Stimulated activated CD8-positive, alpha-beta memory T cell treated with anti-CD3 and anti-CD28 coated beads, Interleukin-4, amount 100 ng/mL, for 1 hour (primary cell): ENCODE measurements at places on chromosomes 16 and 17.

GRCh38 chr17:78774956-78775571 lies 7.0 kb downstream of the CYTH1 start:
- DNase-seq: no peak

GRCh38 chr16:87541147-87541871 lies 48.5 kb upstream of the ZCCHC14 start:
- DNase-seq: no peak

DNA sequence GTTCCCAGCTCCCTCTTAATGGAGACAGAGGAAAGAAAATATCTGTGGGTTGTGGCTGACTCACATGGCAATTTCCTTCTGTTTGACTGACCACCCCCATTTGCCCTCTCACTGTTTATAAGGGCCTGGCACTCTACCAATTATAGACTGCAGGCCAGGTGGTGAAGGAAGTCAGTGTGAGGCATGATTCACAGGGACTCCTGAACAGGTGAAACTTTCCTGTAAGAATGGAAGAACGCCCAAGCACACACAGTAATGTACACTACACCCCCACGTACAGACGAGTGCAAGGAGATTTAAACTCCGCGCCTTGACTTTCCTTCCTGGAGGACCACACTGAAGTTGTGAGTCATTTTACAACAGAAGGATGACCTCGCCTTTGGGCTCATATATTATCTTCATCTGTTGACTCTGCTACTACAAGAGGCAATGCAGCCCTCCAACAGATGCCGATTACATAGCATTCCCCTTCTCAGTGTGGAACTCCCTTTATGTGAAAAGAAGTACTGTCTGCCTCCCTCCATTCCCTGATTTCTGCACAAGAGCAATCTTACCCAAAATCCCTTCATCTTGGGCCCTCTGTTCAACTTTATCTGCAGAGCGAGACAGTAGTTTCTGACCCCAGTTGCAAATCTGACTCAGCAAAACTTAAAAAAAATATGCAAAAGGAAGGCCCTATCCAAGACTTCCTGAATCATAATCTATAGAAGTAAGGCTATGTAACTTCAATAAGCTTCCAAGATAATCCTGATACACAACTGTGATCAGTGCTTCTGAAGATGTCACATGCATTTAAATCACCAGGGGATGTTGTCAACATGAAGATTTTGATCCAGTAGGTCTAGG lies 163.6 kb downstream of the SHISA6 start:
- no peak for DNase-seq

GRCh38 chr17:4485676-4486646 lies 12.7 kb upstream of the SPNS2 start:
- DNase-seq: no peak

GRCh38 chr17:1294157-1294717 lies 14.8 kb downstream of the TRARG1 start:
- DNase-seq: peak; percentile 64

DNA sequence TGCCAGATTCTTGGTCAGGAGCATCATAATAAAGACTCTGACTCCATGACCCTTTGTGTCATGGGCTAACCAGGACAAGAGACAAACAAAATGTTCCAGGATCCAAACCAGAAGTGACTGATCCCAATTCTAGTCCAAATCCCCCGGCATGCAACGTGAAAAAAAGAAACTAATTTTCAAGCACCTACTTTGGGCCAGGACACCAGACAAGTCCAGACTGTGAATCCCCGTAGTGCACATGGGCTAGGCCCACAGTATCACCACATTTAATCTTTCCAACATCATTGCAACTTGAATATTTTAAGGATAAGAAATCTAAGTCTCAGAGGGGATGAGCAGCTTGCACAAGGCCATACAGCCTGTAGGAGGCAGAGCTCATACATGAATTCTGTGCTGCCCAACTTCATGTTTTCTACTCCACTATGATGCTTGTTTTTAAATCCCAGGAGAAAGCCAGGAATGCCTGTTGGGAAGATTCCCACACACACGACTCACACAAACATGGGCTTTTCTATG lies 365.7 kb downstream of the NPIPA8 start:
- DNase-seq: no peak

DNA sequence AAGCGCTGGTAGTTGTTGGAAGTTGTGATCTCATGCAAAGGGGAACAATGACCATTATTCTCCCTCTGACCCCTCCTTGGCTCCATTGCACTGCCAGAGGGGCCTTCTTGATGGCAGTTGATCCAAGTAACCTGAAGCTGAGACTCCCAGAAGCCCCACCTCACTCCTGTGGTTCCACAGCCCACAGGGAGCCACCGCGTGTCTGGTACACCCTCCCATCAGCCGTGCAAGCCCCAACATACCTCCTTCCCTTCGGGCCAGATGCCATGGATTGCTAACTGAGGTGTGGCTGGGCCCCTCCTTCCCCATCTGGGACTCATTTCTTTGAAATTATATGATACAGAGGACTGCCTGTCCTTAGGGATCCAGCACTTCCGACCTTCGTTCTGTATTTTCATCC lies 17.8 kb downstream of the SAP30BP start:
- DNase-seq: no peak

DNA sequence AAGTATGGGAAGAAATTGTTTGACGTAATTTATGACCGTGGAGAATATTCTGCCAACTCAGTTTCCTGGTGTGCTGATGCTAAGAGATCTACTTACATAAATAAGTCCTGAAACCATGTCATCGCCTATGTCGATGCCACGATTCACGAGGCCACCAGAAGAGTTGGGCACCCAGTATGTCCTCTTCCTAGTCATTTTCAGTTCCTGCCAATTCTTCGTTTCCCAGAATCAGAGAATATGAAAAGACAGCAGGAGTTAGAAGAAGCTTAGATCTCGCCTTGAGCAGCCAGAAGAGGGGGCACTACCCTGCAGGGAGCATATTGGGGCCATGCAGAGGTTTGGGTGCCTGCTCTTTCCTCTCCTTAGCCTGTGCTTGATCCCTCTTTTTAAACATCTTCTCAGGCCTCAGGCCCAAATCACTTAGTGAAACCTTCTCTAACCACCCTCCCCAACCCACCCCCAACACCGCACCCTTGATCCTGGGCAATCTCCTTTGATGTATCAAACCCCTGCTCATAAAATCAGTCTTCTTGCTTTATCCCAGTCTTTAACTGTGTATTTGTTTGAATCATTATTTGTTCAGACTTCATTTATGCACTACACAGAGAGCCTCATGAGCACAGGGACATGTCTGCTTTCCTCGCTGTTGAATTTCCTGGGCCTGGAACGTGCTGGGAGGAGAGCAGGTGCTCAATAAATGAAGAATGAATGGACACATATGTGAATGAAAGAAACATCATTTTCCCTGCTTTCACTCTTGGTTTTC lies 12.2 kb upstream of the LONP2 start:
- DNase-seq: no peak

DNA sequence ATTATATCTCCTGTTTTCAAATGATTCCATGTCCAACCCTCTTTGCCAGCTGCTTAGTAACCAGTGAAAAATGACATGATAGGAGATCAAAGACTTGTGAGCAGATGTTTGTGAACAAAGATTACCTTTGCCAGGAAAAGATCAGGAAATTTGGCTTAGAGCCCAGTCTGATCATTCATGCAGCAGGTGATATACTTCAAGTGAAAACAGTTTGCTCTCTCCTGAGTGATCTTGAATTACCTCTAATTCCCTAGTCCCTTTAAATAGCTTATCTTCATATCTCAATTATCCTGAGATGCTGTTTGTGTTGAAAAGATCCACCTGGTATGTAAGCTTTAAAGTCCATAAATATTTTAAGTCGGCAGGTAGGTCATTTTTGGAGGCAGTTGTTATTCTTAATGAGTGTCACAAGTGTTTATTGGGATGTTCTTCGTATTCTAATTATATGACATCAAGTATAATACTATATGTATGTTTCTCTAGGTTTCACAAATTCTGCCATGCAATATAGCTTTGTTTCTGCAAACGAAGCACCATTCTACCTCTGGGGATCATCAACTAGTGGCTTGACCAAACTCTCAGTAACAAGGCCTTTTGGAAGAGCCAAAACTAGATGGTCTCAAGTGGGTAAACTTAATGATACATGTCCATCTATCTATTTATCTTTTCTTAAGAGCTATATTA lies 13.2 kb upstream of the VPS35L start:
- no peak for DNase-seq

GRCh38 chr17:14780097-14780651 lies 479.3 kb downstream of the HS3ST3B1 start:
- no peak for DNase-seq

DNA sequence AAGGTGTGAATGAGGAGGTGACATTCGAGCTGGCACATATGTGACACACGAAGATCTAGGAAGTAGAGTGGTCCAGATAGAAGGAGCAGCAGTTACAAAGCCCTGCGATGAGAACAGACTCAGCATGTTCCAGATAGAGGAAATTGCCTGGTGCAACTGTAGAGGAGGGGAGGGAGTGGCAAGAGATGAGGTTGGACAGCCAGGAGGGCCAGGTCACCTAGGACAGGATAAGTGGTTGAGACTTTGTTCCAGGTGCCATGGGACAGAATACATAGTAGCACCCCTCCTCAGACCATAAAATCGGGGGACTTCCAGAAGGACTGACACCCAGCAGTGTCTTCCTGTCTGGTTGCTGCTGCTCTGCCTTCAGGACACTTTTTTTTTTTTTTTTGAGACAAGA lies 11.0 kb upstream of the CENPT start:
- no peak for DNase-seq

GRCh38 chr17:80965606-80966005 lies 26.0 kb upstream of the CHMP6 start:
- no peak for DNase-seq

- DNase-seq: no peak
Measured at GRCh38 chr17:65550758-65551157, 10.7 kb downstream of the AXIN2 start.

DNA sequence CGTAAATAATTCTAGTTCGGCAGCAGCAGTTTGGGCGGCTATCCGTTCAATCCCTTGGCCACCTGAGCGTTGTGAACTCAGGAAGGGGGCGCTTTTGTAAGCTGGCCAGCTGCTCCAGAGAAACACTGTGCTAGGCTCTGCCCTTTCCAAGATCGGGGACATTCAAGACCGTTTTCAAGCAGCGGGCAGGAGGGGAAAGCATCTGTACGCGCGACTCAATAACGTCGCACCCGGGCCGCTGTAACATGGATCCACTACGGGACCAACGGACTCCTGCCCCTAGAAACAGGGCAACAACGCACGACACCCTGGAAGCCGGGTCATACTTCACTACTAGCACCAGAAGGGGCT lies 463 bp downstream of the TOP2A start:
- DNase-seq: no peak

GRCh38 chr17:4365628-4366326 lies 698 bp downstream of the UBE2G1 start:
- DNase-seq: peak; percentile 3

GRCh38 chr16:67393111-67393787 lies at the start of gene TPPP3:
Gene TPPP3, minus strand, starts transcription at chr16:67393498. Its CDS starts 2,387 bp downstream, at chr16:67391111.
- no peak for DNase-seq

DNA sequence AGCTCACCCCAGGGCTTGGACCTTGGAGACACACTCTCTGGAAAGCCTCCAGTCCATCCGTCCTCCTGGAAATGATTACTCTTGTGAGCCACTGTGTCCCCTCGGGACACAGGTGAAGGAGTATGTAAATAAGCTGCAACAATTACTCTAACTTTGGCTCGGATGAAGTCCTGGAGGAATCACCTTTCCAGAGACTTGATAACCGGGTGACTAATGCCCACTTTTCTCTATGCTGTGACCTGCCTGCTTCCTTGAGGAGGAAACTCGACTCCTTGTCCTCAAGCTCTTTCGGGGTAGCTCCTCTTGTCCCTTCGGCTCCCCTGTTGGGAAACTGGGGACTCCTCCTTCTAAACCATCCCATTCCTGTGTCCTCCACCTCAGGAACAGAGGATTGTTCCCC lies at the start of gene OR1A1:
OR1A1 (plus strand) TSS at position 301 of the 400 bp plus-strand sequence. CDS start 7,954 bp downstream, outside the sequence.
- no peak for DNase-seq

DNA sequence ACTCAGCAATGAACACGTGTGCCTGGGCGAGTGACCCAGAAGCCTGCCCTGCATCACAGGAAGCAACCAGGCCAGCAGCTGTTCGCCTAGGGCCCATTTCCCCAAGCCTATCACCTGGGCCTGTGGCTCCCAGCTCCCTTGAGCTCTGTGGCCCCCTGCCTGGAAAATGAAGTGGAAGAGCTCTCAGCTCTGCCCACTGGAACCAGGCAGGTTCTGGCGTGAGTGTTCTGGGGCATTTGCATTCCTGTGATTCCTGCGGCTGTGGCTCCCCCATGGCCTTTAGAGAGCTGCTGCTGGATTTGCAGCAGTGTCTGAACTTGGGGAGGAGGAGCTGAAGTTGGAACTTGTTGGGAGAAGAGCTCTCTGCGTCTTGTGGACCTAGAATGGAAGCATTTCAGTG lies 22.8 kb downstream of the PGS1 start:
- DNase-seq: no peak

- no peak for DNase-seq
Measured at GRCh38 chr16:8963010-8963820, 491 bp downstream of the USP7 start.

- DNase-seq: no peak
Measured at GRCh38 chr17:57756951-57757350, 11.9 kb upstream of the CCDC182 start.

DNA sequence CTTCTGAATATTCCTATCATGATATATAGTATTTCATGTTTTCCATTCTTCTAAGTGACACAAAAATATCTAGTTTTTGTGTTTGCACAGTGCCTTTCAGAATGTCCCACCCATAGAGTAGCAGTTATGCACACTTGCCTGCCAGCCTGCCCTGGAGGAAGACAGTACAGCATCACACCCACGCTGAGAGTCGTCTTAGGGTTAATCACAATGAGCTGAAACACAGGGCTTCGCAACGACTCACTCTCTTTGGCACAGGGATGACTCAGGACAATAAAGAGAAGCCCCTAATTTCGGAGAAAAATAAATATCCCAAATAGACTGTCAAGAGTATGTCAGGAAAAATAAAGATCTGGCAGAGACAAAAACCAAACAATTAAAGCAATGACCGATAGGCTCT lies 11.6 kb upstream of the NDUFAB1 start:
- no peak for DNase-seq

- no peak for DNase-seq
Measured at GRCh38 chr17:30237296-30238002, 2.0 kb upstream of the SLC6A4 start.

GRCh38 chr17:56172517-56172982 lies 19.3 kb downstream of the ANKFN1 start:
- DNase-seq: no peak

- DNase-seq: no peak
Measured at GRCh38 chr16:48121276-48121675, 34.5 kb downstream of the ABCC12 start.

- DNase-seq: no peak
Measured at GRCh38 chr16:88769617-88770460, 15.2 kb downstream of the PIEZO1 start.
